ENCODE measurements at places on chromosomes 4 and X.

GRCh38 chr4:153335665-153336064 is 8.8 kb upstream of the MND1 start:
- DNase-seq = no peak

DNA sequence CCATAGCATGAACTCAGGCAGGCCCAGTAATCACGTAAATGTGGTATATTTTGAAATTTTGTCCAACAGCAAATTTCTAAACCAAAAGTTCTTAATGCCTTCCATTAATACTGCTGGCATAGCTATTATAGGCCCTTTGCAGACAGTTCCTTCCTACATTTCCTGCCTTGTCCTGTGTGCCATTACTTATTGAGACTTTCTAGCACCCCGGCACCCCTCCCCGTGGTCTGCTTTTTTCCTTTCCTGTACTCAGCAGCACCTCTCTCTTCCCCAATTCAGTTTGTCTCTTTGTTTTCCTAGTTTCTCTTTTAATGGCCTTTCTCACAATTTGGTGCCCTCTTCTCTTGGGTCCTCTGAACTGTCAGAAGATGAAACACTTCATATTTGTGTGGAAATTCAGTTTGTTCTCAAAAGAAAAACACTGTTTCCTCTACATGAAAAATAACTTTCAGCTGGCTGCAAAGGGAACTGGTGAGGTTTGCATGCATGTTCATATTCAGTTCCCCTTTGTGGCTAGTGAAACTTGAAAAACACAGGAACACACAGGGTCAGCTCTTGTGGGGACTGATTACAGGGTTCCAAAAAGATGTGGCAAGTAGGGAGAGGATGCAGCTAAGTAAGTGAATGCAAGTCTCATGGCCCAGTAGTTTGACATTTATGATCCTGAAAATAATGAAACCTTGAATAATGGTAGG is 17.1 kb downstream of the GPR34 start:
- DNase-seq = no peak

- peak; percentile 26 for DNase-seq
These were observed 79.6 kb downstream of the COMMD8 start for GRCh38 chr4:47383829-47384427.

- DNase-seq = peak; percentile 34
These were observed 12.9 kb downstream of the PPP2R3B start for GRCh38 chrX:373641-374471.

DNA sequence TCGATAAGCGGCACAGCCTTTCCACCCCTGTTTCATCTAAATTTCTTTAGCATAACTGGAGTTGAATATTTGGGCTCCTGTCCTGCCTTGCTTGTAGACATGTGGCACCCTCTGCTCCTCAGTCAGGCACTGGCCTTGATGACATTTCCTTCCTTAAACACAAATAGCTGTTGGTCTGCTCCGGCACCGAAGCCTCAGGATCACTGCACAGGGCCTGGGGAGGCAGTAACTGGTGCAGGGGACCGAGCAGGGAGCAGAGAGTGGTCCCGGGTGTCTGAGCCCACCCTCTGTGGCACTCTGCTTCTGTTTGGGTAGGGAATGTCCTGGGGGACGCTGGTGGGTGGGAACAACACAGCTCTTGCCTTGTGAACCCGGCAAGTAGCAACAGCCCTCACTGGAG is 13.6 kb downstream of the RGS12 start:
- DNase-seq = no peak

- no peak for DNase-seq
These were observed 1077.6 kb downstream of the FAM133A start for GRCh38 chrX:94751611-94752010.
